ENCODE measurements at places on chromosomes 16 and 17. TPM values are rescaled to one million over a fixed set of nuclear protein-coding genes. Genes with fewer than 3 reads are reported as not detected.

RAMP2 gene
- total RNA-seq: 0.28 TPM

TMEM98 gene
- 173 TPM for total RNA-seq

RND2 gene
- total RNA-seq: 1.1 TPM

FA2H gene
- not detected for total RNA-seq

- no peak overlapping the region for H3K27ac ChIP-seq
- H3K4me1 ChIP-seq: no peaks in the 10 kb centered on the region
- DNase-seq: no peak
- H3K27me3 ChIP-seq: no peaks in the 10 kb centered on the region
Measured at GRCh38 chr16:2054543-2055245, 6.9 kb downstream of the TSC2 start.

- H3K27me3 ChIP-seq: no peaks in the 10 kb centered on the region
- peaks cover 8% of the 10 kb centered on the region for H3K4me1 ChIP-seq
- no peak for DNase-seq
Measured at GRCh38 chr17:17665255-17665654, 16.0 kb upstream of the RAI1 start.

GRCh38 chr17:15929941-15930340 is 15.0 kb upstream of the ADORA2B start:
- H3K36me3 ChIP-seq: no peaks in the 10 kb centered on the region
- peaks cover 12% of the 10 kb centered on the region for H3K27me3 ChIP-seq
- no peak for DNase-seq
- no peak overlapping the region for H3K27ac ChIP-seq
- no peaks in the 10 kb centered on the region for H3K4me1 ChIP-seq
